ENCODE measurements at places on chromosomes 3 and 15. TPM values are rescaled to one million over a fixed set of nuclear protein-coding genes. Genes with fewer than 3 reads are reported as not detected.

The USP50 gene
- not detected for total RNA-seq

The FAM227B gene
- 7.1 TPM for total RNA-seq

The RPN1 gene
- total RNA-seq, result 166 TPM

The PATL2 gene
- 0.35 TPM for total RNA-seq

GRCh38 chr15:31660816-31661215 is 334.2 kb downstream of the KLF13 start:
- DNase-seq, result no peak

DNA sequence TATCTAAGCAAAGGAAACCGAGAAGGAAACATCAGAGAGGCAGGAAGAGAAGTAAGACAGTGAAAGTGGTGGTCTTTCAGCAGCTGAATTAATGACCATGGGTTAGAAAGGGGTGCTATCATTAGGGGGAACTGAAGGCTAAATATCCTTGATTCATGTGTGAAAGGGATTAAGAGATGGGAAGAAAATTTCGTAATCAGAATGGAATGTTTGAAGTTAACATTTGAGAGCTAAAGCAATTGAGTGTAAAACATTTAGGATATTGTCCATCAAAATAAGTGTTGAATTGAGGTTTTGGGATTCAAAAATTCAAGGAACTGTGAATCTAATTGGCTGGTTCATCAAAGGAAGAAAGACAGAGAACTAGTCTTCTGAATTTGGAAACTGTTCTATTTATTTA is 4.1 kb upstream of the ECT2 start:
- DNase-seq, result no peak

- DNase-seq, result no peak
Observed at GRCh38 chr15:64045101-64045435, 1.2 kb downstream of the DAPK2 start.

DNA sequence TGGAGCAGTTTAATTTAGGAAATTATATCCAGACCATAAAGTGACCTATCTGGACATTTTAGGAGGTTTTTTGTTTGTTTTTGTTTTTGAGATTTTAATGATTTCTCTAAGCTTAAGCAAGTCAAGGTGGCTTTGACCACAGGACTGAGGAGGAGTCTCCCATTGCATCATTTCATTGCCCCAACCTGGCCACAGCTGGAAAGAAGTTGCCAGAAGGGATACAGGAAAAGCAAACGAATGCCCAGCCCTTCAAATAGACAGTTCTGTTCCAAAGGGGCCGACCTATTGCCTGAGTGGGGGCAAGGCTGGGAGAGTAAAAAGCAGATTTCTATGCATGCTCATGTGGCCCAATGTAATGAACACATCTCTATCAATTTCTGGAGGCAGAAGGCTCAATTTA is 12.0 kb upstream of the ONECUT1 start:
- no peak for DNase-seq

DNA sequence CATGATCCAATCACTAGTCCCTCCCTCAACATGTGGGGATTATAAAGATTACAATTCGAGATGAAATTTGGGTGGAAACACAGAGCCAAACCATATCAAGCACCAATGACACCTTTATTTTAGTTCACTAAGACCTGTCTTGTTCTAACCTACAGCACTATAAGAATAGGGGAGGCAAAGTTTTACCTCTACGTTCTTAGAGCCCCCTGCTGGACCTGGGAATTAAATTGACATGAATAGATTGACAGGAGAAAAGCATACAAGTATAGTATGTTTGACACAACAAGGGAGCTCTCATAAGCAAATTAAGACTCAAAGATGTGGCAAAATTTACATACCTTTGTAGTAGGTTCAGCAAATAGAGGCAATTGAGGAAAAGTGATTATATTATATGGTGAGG is 974.4 kb upstream of the ALCAM start:
- no peak for DNase-seq

DNA sequence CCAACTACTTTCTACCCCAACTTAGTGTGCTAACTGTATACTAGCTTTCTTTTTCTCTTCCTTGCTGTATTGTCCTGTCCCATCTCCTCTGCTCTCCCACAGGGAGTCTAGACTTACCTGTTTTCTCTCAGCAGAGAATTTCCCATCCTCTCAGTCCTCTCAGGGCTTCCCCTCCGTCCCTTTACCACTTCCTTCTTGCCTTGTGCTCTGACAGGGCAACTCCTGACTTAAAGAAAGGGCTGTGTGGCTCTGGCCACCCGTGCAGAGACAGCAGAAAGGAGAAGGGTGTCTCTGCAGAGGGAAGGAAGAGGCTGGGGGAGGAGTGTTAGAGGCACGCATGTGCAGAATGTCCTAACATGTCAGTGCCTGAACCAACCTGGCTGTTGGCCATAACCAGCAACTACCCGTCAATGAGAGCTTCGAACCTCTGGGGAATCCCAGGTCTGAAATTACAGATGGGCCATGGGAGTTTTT is at the start of gene GCSAM:
Gene GCSAM (minus strand): TSS at position 274 of the 474 bp plus-strand sequence. CDS start 128 bp downstream, at position 146.
- DNase-seq, result no peak

DNA sequence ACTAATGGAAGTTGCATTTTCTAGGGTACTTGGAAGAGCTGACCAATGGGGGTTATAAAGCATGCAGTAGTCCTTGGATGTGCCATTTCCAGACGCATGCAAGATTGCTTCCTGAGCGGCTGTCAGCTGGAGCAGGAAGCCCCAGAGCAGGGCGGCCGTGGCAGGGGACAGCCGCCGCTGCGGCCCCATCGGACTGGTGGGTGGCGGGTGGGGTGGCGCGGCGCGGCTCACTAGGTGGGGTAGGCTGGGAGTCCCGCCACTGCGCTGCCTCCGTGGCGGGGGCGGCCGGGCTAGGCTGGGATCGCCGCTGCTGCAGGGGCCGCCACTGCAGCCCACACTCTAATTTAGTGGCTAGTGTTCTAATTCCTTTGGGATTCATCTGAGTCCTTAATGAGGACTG is 56.5 kb upstream of the FGF7 start:
- DNase-seq, result no peak

- no peak for DNase-seq
Observed at GRCh38 chr15:39887832-39888231, 32.2 kb downstream of the GPR176 start.

DNA sequence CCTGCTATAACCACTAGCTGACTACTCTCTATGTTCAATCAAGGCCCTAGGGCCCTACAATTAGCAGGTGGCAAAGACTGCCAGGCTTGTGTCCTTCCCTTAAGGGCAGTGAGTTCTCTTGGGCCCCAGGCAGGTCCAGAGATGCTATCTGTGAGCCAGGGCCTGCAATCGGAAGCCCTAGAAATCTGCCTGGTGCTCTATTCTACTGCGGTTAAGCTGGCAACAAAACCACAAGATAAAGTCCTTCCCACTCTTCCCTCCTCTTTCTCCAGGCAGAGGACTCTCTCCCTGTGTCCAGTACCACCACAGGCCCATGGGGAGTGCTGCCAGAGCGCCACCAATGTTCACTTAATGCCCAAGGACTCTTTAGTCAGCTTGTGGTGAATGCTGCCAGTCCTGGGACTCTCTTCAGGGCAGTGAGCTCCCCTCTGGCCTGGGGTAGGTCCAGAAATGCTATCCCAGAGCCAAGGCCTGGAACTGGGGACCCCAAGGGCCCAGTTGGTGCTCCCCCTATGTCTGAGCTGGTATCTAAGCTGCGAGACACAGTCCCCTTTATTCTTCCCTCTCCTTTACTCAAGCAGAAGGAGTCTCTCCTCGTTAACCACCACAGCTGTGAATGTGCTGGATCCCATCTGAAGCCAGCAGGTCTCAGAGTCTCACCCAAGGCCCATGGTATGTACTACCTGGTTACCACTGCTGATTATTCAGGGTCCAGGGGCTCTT is 34.7 kb downstream of the XXYLT1 start:
- DNase-seq, result no peak

GRCh38 chr3:161104561-161105551 is at the start of gene B3GALNT1:
B3GALNT1 (minus strand) TSS chr3:161105349; CDS start chr3:161086754, 18,595 bp downstream.
- DNase-seq, result peak; percentile 50

- no peak for DNase-seq
Observed at GRCh38 chr15:52236013-52236412, 44.8 kb upstream of the GNB5 start.

DNA sequence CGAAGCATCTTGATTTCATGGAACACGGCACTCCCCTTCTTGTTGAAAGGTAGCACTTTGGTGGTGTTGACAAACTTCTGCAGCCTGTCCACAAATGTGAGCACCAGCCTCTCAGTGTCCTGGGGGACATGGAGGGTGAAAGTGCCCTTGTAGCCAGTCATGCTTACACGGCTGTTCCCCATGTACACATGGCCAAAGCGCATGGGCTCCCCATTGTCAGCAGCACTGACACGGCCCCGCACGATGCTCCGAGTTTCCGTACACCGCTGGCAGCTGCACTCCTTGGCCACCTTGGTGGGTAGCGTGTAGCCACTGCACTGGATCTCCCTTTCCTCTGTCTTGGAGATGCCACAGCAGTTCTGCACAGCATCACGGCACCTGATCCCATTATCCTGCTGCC is 12.7 kb downstream of the CILP start:
- no peak for DNase-seq

DNA sequence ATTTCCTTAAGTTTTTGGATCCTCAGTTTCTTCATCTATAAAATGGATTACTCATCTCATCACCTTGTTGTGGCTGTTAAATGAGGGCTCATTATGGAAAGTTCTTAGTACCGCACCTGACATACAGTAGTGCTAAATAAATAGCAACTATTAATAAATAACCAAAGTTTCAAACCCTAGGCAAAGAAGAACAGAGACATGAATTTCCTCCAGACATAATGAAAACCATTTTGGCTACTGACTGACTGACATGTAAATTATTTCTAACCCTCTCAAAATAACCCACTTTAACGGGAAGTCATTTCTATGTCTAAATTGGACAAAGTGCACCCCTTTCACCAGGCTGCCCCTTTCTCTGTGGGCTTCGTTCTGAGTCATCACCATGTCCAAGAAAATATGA is 17.4 kb upstream of the KLHL6 start:
- DNase-seq, result no peak

DNA sequence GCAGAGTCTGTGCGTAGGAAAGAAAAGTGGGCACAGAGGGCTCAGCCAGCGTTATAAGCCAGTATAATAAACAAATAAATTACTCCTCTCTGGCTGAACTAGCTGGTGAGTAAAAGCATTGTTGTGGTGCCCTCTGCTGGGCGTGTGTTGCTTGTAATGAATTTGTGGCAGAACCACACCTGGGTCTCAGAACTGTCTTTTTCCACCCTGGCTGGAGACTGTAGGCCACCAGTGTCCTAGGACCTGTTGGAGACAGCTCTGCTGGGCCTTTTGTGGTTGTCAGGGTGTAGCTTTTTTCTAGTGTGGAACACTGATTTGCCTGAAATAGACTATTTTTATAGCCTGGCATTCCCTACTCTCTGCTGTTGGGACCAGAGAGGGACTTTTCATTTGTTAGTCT is 130.5 kb upstream of the EIF1B start:
- DNase-seq, result peak; percentile 74

DNA sequence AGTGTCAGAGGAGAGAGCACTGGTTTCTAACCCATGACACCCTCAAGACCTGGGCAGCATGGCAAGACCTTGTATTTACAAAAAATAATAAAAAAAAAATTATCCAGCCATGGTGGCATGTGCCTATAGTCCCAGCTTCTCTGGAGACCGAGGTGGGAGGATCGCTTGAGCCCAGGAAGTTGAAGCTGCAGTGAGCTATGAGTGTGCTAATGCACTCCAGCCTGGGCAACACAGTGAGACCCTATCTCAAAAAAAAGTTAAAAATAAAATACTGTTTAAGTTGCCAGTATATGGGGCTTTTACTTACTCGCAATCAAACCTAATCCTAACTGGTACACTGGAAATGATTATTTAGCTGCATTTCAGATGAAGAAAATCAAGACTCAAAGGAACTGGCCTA is 20.2 kb downstream of the ILDR1 start:
- no peak for DNase-seq

DNA sequence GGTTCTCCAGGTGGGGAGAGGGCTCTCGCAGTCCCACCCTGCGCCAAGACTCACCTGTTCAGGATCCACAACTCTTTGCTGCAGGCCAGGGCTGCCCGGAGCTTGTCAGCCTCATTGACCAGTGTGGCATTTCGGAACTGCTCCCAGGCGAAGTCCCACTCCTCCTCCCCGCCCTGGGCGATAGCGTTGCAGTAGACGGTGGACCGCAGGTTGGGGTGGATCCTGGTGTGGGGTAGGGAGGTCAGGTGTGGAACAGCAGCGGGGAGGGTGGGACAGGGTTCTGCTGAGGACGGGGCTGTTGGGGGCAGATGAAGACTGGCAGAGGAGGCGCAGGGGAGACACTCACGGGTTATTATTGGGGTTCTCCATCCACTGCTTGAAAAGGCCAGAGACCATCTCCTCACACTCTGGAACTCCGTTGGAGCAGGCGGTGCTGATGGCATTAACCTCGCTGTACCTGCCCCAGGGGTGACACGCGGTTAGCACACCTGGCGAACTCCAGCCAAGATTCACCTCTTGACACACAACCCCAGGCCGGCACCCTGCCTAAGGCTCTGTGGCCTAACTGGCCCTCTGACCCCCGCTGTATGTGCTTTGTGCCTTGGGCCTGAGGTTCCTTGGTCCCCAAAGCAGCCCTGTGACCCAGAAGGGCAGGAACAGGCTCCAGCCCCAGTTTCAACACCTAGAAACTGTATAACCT is 16.1 kb downstream of the MESP2 start:
- DNase-seq, result no peak

- no peak for DNase-seq
Observed at GRCh38 chr3:127706785-127707351, 34.1 kb downstream of the ABTB1 start.

GRCh38 chr3:166123576-166123975 is 286.4 kb upstream of the BCHE start:
- DNase-seq, result no peak

DNA sequence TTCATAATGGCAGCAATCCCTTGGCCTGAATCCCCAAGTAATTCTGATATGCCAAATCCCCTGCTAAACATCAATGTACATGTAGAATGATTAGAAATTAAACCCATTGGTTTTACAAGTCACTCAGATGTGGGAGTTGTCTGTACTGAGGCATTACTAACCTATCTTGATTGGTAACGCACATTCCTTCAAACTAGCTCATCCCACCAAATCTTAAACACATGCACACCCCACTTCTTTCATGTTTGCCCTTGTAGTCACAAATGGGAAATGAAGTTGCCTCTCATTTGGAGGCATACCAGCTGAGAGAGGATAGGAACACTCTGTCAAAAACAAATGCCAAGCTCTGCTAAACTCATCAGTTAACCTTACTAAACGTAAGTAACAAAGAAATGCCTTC is 29.1 kb upstream of the MAN2C1 start:
- DNase-seq, result no peak

- no peak for DNase-seq
Observed at GRCh38 chr15:100220058-100220768, 121.6 kb downstream of the ADAMTS17 start.

GRCh38 chr3:147312786-147313280 is 93.5 kb downstream of the ZIC4 start:
- no peak for DNase-seq

DNA sequence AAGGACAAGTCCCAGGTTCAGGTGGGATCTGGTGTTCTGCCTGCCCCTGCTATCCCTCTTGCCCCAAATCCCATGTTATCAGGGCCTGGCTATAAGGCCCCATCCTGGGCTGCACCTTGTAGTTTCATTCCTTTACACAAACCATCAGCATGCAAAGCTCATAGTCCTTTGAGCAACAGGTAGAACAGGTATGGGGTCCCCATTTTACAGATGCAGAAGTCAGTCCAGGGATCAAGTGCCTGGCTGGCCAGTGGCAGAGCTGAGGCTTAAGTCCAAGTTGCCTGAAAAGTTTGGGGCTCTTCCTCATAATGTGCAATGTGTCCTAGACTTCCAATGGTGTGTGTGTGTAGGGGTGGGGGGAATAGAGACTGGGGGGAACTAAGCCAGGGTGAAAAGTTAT is 11.9 kb downstream of the RBPMS2 start:
- no peak for DNase-seq

GRCh38 chr15:97947465-97948260 is 12.8 kb upstream of the ARRDC4 start:
- DNase-seq, result no peak

- DNase-seq, result no peak
Observed at GRCh38 chr3:12286927-12287726, 1.7 kb upstream of the PPARG start.
